ENCODE measurements at places on chromosomes 16 and 17. TPM values are rescaled to one million over a fixed set of nuclear protein-coding genes. Genes with fewer than 3 reads are reported as not detected.

DNA sequence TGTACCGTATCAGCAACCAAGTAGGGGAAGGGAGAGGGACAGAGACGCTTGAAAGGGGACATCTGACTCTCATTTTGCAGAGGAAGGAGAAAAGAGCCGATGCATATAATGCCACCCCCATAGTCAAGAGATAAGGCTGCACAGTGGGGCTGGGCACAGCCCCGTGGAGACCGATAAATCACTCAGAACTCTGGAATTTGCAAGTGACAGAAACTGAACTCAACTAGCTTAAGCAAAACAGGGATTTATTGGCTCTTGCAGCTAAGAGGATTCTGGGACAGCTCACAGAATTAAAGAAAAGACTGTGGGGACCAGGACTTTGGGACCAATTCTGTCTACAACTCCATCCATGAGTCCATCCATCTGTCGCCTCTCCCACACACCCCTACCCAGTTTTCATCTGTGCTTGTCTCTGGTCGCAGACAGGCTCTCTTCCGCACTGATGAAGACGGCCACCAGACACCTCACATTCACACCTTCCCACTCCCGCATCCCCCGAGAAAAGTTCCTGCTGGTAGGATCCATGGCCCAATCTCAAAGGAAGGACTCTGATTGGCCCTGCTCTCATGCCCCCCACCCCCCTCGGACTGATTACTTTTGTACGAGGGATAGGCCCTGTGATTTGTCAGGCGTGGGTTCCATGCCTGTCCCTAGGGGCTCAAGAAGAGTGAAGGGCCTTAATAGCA, 105.9 kb upstream of the RPL38 start:
- no peak for DNase-seq
- no peaks in the 10 kb centered on the region for H3K4me1 ChIP-seq
- no peaks in the 10 kb centered on the region for H3K36me3 ChIP-seq

DNA sequence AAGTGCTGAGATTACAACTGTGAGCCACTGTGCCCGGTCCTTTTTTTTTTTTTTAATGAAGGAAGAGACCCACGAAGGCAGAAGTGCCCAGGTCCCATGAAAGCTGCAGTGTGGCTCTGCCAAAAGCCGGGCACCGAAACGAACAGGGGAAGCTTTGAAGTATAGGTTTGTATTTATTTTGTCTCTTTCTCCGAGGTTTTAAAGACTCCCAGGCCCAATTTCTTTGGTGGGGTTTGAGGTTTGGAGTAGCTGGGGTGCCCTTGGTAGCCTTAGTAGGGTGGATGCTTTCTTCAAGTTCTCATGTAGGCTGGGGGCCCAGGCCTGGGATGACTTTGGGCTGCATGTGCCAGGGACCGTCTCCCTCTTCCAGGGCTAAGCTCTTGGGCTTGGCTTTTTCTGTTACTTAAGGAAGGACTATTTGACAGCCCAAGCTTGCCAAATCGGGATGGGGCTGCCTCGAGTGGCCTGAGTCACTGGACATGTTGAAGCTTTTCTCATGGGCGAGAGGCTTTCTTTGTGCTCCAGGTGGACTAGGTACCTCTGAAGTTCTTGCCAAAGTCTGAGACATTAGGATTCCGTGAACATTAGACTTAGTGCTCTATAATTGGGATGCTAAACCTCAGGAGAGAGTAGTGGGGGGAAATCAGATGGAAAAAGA, 66.3 kb downstream of the WIPI1 start:
- no peak overlapping the region for H3K4me3 ChIP-seq
- no peaks in the 10 kb centered on the region for H3K36me3 ChIP-seq
- no peak overlapping the region for H3K27ac ChIP-seq
- no peak for DNase-seq
- no peaks in the 10 kb centered on the region for H3K27me3 ChIP-seq

P2RX5 gene
- polyA plus RNA-seq, result 8.8 TPM

PRSS33 gene
- 0.05 TPM for polyA plus RNA-seq

SPATA22 gene
- polyA plus RNA-seq, result not detected

GRCh38 chr16:23074423-23074822, 74.8 kb downstream of the USP31 start:
- no peaks in the 10 kb centered on the region for H3K27me3 ChIP-seq
- H3K4me1 ChIP-seq, result no peaks in the 10 kb centered on the region
- no peak for DNase-seq
- H3K36me3 ChIP-seq, result peaks cover 24% of the 10 kb centered on the region
- H3K4me3 ChIP-seq, result no peak overlapping the region

DNA sequence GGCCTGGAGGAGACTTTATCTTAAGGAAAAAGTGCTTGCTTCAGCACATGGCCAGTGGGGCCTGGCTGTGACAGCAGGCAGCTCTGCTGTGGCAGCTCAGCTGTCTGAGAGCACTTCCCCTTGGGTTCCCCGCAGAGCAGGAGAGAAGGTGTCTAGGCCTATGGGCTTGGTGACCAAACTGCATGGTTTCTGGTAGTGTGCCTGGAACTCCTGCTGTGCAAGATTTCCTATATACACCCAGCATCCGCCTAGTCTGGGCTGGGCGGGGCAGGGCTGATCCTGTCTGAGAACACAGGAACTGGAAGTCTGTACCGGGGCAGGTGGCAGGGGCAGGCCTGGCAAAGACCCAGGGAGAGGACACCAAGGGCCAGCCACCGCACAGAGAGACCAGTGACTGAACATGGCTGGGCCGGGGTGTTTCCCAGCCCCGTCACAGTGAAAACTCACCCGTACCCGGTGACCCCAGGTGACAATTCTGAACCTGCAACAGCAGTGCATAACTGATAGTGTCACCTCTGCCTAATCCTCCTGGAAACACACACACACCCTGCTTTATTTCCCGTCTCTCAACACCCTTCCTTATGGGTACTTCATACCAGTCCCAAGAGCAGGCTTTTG, 39.3 kb downstream of the CHD9 start:
- H3K36me3 ChIP-seq, result no peaks in the 10 kb centered on the region
- DNase-seq, result peak; percentile 59
- H3K4me1 ChIP-seq, result peaks cover 79% of the 10 kb centered on the region
- H3K4me3 ChIP-seq, result no peak overlapping the region
- H3K27ac ChIP-seq, result peak overlapping the region; percentile 66

- no peak overlapping the region for H3K4me3 ChIP-seq
- H3K36me3 ChIP-seq, result no peaks in the 10 kb centered on the region
- DNase-seq, result no peak
- H3K4me1 ChIP-seq, result peaks cover 34% of the 10 kb centered on the region
- H3K27me3 ChIP-seq, result no peaks in the 10 kb centered on the region
- H3K27ac ChIP-seq, result no peak overlapping the region
Measured at GRCh38 chr17:46264456-46265198, 30.3 kb upstream of the LRRC37A start.

TEX14 gene
- not detected for polyA plus RNA-seq

GRCh38 chr16:50172195-50172922, 19.3 kb downstream of the TENT4B start:
- no peaks in the 10 kb centered on the region for H3K36me3 ChIP-seq
- H3K4me3 ChIP-seq, result no peak overlapping the region
- H3K27me3 ChIP-seq, result no peaks in the 10 kb centered on the region
- no peak for DNase-seq
- H3K4me1 ChIP-seq, result peaks cover 72% of the 10 kb centered on the region
- peak overlapping the region; percentile 45 for H3K27ac ChIP-seq

GRCh38 chr16:69311533-69312387, 610 bp downstream of the VPS4A start:
- peaks cover 22% of the 10 kb centered on the region for H3K36me3 ChIP-seq
- H3K27ac ChIP-seq, result peak overlapping the region; percentile 68

MYH8 gene
- polyA plus RNA-seq, result not detected

GRCh38 chr16:88523309-88524161, 46.7 kb upstream of the ZC3H18 start:
- no peak overlapping the region for H3K4me3 ChIP-seq
- H3K27me3 ChIP-seq, result peaks cover 31% of the 10 kb centered on the region
- no peaks in the 10 kb centered on the region for H3K36me3 ChIP-seq
- no peaks in the 10 kb centered on the region for H3K4me1 ChIP-seq
- no peak overlapping the region for H3K27ac ChIP-seq
- DNase-seq, result no peak

SPN gene
- 46.6 TPM for polyA plus RNA-seq

DNA sequence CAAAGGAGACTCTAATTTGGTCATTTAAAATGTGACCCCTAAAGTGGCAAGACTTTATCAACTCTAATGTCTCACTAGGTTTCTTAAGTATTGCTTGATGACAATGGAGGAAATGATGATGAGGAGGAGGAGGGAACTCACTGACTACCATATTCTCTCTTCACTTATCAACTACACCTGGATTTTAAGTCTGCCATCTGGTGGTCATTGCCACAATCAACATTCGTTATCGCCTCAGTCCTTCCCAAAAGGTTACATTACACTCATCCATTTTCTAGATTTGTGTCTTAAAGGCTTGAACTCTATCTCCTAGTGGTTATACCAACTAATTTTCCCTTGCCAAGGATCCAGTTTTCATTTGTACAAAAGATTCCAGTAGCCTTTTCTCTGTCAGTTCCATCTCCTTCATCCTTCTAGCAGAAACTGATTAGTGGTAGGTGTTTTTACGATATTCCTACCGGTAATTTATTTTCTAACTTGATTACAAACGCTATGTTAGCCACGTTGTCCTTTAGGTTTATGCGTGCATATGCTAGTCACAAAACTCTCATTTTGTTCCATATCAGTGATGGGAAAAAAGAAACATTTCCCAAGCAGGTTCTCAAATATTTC, 114.6 kb upstream of the NOG start:
- no peak for DNase-seq
- no peak overlapping the region for H3K4me3 ChIP-seq
- H3K36me3 ChIP-seq, result no peaks in the 10 kb centered on the region
- H3K27me3 ChIP-seq, result no peaks in the 10 kb centered on the region
- no peaks in the 10 kb centered on the region for H3K4me1 ChIP-seq
- no peak overlapping the region for H3K27ac ChIP-seq

GRCh38 chr16:22304411-22304810, 7.2 kb downstream of the POLR3E start:
- peaks cover 74% of the 10 kb centered on the region for H3K36me3 ChIP-seq
- H3K4me3 ChIP-seq, result no peak overlapping the region
- H3K27me3 ChIP-seq, result no peaks in the 10 kb centered on the region
- no peaks in the 10 kb centered on the region for H3K4me1 ChIP-seq
- no peak for DNase-seq

- no peak overlapping the region for H3K4me3 ChIP-seq
- H3K27ac ChIP-seq, result no peak overlapping the region
- no peaks in the 10 kb centered on the region for H3K27me3 ChIP-seq
- DNase-seq, result peak; percentile 30
- no peaks in the 10 kb centered on the region for H3K4me1 ChIP-seq
- H3K36me3 ChIP-seq, result no peaks in the 10 kb centered on the region
Measured at GRCh38 chr17:19762515-19762961, 14.4 kb upstream of the ALDH3A1 start.

DNA sequence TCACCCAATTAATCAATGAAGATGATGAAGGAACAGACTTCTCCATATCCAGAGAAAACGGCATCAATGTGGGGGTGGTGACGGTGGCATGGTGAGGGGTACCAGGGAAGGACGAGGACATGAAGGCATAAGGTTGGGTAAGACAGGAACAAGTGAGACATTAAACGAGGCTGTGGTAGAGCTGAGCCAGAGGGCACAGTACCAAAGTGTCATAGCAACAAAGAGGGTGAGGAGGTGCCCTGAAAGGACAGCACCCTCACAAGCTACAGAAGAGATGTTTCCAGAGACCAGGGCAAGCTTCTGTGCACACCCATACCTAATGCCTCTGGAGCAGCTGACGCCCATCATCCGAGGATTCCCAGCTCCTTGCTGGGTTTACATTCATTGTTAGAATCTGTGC, 57.5 kb upstream of the TRAP1 start:
- DNase-seq, result no peak
- no peaks in the 10 kb centered on the region for H3K4me1 ChIP-seq
- H3K27ac ChIP-seq, result no peak overlapping the region
- H3K36me3 ChIP-seq, result peaks cover 96% of the 10 kb centered on the region
- H3K27me3 ChIP-seq, result no peaks in the 10 kb centered on the region

PSMC3IP gene
- not detected for polyA plus RNA-seq

DNA sequence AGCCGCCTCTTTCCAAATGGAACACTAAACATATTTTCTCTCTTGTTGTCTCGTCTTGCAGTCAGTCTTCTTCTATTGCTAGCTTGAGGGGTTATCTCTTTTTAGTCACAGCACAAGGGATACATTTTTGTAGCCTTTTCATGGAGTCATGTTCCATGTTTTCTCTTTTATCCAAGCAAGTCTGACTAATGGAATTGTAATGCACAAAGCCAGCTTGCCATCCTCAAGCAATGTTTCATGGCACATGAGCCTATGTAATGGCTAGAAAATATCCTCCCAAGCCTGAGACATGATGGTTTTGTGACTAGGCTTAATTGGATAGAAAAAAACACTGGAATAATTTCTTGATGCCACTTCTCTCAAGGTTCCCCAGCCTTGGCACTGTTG, 414.6 kb upstream of the GOT2 start:
- DNase-seq, result no peak
- no peaks in the 10 kb centered on the region for H3K27me3 ChIP-seq
- H3K4me1 ChIP-seq, result no peaks in the 10 kb centered on the region
- H3K4me3 ChIP-seq, result no peak overlapping the region
- no peaks in the 10 kb centered on the region for H3K36me3 ChIP-seq

- no peaks in the 10 kb centered on the region for H3K27me3 ChIP-seq
- no peaks in the 10 kb centered on the region for H3K36me3 ChIP-seq
- DNase-seq, result no peak
- H3K27ac ChIP-seq, result no peak overlapping the region
- H3K4me3 ChIP-seq, result no peak overlapping the region
- H3K4me1 ChIP-seq, result no peaks in the 10 kb centered on the region
Measured at GRCh38 chr16:86063760-86064405, 164.9 kb downstream of the IRF8 start.

- no peak overlapping the region for H3K27ac ChIP-seq
- H3K4me3 ChIP-seq, result no peak overlapping the region
- no peak for DNase-seq
Measured at GRCh38 chr17:60749050-60749449, 71.4 kb downstream of the BCAS3 start.

ITGB3 gene
- 1.6 TPM for polyA plus RNA-seq

DNA sequence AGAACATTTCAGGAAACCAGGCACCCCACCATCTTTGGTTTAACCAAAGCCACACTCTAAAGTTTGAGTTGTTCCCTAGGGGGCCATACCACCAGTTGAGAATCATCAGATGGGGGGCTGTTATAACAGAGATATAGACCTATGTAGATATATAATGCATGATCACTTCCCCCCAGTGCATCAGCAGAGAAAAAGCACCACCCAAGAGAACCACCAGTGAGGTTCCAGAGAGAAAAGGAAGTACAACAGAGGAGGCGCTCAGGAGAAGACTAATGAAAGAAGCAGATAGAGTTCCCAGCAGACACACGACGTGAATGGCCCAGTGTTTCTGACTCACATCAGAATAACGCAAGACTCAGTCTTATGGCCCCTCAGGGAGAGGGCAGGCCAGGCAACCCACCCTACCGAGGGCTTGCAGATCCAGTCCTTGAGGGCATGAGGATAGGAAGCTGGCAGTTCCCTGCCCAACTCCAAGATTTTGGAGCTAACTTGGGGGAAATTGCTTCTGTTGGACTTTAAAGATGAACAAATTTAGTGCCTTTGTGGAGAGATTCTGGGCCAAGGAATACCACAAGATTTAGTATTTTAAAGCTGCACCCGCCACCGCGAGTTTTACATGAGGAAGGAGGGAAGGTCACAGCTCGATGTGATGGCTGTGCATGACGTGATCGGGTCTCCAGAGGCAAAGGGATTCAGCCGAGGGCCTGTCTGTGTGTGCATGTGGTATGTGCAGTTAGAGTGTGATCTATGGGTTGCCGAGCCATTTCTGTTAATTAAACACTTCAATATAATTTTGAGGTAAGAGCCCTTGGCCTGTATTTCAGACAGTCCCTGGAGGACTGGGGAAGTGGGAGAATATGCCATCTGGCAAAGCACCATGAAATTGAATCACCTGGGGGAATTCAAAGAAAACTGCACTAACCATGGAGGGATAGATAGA, 53.1 kb downstream of the AIPL1 start:
- H3K36me3 ChIP-seq, result no peaks in the 10 kb centered on the region
- DNase-seq, result no peak
- H3K27ac ChIP-seq, result no peak overlapping the region
- no peaks in the 10 kb centered on the region for H3K27me3 ChIP-seq
- H3K4me1 ChIP-seq, result no peaks in the 10 kb centered on the region
